Stimulated activated CD4-positive, alpha-beta T cell treated with anti-CD3 and anti-CD28 coated beads, Interleukin-15, amount 100 ng/mL, for 1 hour (primary cell): ENCODE measurements at places on chromosomes 3 and 15.

DNA sequence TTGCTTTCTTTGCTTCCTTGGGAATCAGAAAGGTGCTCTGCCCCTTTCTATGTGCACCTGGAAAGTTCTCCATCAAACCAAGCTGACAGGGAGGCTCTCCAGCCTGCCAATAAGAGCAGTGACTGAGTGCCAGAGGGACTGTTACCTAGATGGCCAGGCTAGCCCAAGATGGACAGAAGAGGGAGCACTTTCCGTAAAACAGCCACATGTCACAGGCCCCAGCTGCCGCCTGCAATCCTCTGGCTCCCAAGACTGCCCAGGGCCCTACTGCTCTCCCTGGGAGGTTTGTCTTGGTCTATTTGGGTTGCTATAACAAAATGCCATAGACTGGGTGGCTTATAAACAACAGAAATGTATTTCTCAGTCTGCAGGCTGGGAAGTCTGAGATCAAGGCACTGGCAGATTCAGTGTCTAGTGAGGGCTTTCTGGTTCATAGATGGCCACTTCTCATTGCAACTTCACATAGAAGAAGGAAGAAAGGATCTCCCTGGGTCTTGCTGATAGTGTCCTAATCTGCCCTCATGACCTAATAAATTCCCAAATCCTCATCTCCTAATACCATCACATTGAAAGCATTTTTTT is 72.3 kb downstream of the TAMM41 start:
- DNase-seq: no peak

DNA sequence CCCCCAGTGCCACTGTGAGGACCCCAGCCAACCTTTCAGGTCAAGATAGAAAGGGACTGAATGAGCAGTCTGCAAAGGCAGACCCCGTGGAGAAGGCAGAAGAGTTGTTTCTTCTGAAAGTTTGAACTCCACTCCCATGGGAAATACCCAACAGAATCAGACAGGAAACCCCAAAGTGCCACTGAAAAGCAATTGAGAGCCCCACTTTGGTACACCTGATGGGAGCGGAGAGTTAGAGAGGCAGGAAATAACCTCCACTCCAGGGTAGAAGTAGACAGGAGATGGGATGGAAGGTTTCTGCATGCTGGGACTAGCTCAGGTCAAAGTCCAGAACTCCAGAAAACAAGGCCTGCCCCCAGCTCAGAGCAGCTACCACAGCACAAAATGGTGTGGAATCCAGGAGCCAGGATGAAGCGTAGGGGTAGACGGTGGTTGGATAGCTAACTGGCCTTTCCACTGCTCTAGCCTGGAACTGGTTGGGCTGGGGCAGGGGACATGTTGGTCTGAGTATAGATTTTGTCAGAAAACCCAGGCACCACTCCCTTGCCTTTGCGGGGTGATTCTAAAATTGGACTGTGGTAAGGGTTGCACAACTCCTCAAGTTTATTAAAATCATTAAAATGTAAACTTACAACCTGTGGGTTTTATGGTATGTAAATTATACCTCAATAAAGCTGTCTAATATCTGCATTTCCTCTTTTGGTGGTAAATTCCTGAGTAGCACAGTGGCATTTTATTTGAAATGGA is 1.9 kb upstream of the RAB43 start:
- no peak for DNase-seq

- DNase-seq: no peak
Observed at GRCh38 chr3:151093148-151093547, 7.7 kb downstream of the MED12L start.

DNA sequence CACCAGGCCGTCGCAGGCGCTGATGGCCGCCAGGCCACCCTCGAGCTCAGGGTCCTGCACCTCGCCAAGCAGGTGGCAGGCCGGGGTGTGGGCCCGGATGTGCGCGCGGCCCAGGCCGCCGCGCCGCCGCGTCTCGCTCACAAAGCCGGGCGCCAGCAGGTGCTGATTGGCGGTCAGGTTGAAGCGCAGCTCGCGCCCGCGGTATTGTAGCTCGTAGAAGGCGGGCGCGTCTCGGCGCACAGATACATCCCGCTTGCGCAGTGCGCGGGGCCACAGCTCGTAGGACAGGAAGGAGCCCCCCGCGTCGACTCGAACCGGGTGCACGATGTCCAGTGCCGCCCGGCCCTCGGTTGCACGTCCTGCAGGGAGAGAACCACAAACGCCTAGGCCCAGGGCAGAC is 11.1 kb downstream of the ADAMTS7 start:
- DNase-seq: no peak

DNA sequence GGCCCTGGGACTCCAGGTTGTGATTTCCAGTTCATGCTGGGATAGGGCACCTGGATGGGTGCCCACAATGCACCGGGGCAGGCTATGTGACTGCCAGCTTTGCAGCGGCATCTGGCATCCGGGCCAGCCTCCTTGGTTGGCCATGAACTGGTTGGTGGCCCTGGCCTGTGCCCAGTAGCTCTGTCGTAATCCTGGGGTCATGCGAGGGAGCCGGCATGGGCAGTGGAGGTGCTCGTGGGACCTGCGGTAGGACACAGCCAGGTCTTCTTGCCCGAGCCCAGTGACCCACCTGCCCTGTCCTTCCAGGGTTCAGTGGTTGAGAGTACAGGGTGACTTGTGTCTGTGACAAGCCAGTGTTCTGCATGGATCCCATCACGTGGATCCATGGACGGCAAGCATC is 237.9 kb downstream of the SNRPN start:
- DNase-seq: no peak

DNA sequence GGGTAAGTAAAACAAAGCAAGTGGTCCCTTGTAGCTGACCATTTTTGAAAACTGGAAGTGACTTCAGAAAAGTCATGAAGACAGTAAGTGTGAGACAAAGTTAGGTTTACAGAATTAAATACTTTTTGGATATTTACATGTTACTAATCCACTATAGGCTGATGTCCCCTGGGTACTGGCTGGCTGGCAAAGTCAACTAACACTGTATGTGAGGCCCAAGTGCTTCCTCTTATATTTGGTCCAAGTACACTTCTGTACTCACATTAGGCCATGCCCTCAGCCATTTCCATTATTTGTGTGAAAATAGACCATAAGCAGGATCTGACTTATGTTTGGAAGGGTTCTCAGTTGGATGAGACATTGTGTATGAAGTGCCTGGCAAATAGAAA is 5.5 kb upstream of the LEKR1 start:
- DNase-seq: no peak
